Progenitor cell of endocrine pancreas (in vitro differentiated cells): ENCODE measurements at places on chromosomes 7 and 10. TPM values are rescaled to one million over a fixed set of nuclear protein-coding genes. Genes with fewer than 3 reads are reported as not detected.

CLRN3 gene
- total RNA-seq = 2.7 and 3.2 TPM in 2 replicates

NET1 gene
- total RNA-seq = 97.5 and 103 TPM in 2 replicates

GNAT3 gene
- not detected in 2 replicates for total RNA-seq

UCN3 gene
- 1.00 and 1.3 TPM in 2 replicates for total RNA-seq

GRCh38 chr7:41047211-41047610 is 655.7 kb downstream of the INHBA start:
- H3K36me3 ChIP-seq = no peaks in the 10 kb centered on the region
- H3K4me1 ChIP-seq = peaks cover 23% of the 10 kb centered on the region
- DNase-seq = no peak
- H3K4me3 ChIP-seq = no peak overlapping the region

- H3K4me1 ChIP-seq = peaks cover 17% of the 10 kb centered on the region
- no peak overlapping the region for H3K4me3 ChIP-seq
- no peak for DNase-seq
- no peaks in the 10 kb centered on the region for H3K27me3 ChIP-seq
Observed at GRCh38 chr7:830069-830468, 2.2 kb upstream of the SUN1 start.

GRCh38 chr7:42661312-42661711 is 250.6 kb downstream of the C7orf25 start:
- no peak overlapping the region for H3K27ac ChIP-seq
- no peak overlapping the region for H3K4me3 ChIP-seq

DNA sequence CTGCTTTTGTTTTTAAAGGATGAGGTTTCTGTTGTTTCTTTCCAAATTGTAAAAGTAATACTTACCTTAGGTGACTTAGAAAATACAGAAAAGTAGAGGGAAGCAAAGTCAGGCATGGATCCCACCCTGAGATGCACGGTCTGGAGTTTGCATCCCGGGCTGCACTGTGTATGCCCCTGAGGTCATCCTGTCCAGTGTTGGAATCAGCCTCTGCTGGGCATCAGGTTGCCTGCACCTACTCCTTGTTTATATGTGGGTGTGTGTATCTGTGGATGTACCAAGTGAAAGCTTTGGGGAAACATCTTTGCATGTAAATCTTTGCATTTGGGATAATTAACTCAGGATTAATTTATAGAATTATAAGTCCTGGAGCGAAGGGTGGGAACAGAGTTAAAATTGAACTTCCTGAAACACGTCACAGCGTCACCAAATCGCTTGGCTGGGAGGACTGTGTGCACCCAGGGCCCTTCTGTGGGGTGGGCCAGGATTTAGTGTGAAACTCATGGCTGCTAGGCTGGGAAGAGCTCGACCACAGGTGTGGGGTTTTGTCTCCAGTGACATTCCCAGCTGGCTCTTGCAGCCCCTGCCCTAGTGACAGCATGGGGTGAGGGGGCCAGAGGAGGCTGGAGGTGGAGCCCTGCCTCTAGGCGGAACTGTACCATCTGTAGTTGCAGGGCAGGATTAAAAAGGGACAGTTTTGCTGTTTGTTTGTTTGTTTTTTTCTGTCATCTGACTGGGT is 27.9 kb downstream of the GTF2IRD1 start:
- H3K27ac ChIP-seq = no peak overlapping the region
- no peak overlapping the region for H3K4me3 ChIP-seq
- no peaks in the 10 kb centered on the region for H3K27me3 ChIP-seq
- H3K4me1 ChIP-seq = peaks cover 18% of the 10 kb centered on the region
- no peak for DNase-seq

DNA sequence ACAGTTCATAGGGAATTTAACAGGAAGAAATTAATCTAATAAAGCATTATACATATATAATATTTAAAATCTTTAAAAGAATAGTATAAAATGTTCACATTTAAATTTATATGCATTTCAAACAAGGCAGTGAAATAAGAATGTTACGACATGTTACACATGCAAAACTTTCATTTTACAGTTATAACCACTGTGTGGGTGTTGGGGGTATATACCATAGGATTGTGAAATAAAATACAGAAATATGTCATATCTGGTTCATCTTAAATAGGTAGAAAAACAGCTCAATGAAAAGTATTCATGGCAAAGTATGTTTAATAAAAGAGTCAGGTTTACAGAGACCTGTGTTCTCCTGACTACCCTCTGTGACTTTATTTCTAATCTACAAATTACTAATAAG is 45.6 kb downstream of the CHCHD3 start:
- H3K4me3 ChIP-seq = no peak overlapping the region
- no peak overlapping the region for H3K27ac ChIP-seq
- H3K27me3 ChIP-seq = no peaks in the 10 kb centered on the region
- H3K4me1 ChIP-seq = no peaks in the 10 kb centered on the region
- H3K36me3 ChIP-seq = peaks cover 2% of the 10 kb centered on the region

GRCh38 chr10:122263971-122264370 is 7.1 kb upstream of the BTBD16 start:
- peaks cover 10% of the 10 kb centered on the region for H3K36me3 ChIP-seq
- no peak for DNase-seq
- H3K27ac ChIP-seq = no peak overlapping the region

DNA sequence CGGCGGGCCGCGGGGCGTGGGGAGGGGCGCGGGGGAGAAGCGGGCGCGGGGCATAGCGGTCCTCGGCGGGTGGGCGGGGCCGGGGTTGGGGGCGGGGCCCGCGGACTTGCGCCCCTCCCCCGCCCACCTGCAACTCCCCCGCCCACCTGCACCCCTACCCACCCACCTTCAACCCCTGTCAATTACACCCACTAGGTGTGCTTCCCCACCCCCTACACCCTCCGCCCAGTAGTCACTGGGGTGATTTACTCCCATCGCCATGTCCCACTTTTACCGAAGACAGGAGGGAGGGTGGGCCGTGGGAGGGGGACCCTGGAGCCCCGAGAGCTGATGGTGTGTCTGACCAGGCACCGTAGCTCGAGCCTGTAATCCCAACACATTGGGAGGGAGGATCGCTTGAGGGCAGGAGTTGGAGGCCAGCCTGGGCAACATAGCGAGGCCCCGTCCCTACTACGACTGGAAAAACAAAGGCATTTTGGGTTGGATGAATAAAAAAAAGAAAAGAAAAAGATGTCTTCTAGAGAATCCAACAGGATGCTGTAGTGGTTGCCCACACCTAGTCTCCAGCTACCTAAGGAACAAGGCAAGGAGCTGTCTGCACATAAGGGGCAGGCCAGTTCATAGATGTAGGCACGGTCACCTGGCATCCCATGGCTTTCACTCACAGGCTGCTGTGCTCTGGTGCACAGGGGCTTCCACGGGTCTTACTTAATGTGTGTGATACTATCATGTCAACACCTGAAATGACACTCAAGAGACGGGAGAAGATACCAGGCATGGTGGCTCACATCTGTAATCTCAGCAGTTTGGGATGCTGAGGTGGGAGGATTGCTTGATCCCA is 761 bp downstream of the KCTD7 start:
- peaks cover 3% of the 10 kb centered on the region for H3K36me3 ChIP-seq
- H3K27me3 ChIP-seq = peaks cover 6% of the 10 kb centered on the region
- no peak overlapping the region for H3K27ac ChIP-seq
- peak; percentile 12 for DNase-seq
- H3K4me3 ChIP-seq = peak overlapping the region; percentile 75

GRCh38 chr7:30091491-30091912 is 43.3 kb upstream of the MTURN start:
- H3K27me3 ChIP-seq = no peaks in the 10 kb centered on the region
- H3K4me1 ChIP-seq = no peaks in the 10 kb centered on the region
- no peak for DNase-seq
- peaks cover 33% of the 10 kb centered on the region for H3K36me3 ChIP-seq

GRCh38 chr10:79116801-79117723 is 48.3 kb downstream of the ZMIZ1 start:
- H3K27ac ChIP-seq = peak overlapping the region; percentile 96
- H3K4me3 ChIP-seq = no peak overlapping the region
- H3K4me1 ChIP-seq = peaks cover 41% of the 10 kb centered on the region
- H3K36me3 ChIP-seq = peaks cover 4% of the 10 kb centered on the region
- H3K27me3 ChIP-seq = no peaks in the 10 kb centered on the region

- no peak overlapping the region for H3K4me3 ChIP-seq
- no peaks in the 10 kb centered on the region for H3K27me3 ChIP-seq
- DNase-seq = no peak
Observed at GRCh38 chr7:91242097-91242844, 22.0 kb upstream of the FZD1 start.

DNA sequence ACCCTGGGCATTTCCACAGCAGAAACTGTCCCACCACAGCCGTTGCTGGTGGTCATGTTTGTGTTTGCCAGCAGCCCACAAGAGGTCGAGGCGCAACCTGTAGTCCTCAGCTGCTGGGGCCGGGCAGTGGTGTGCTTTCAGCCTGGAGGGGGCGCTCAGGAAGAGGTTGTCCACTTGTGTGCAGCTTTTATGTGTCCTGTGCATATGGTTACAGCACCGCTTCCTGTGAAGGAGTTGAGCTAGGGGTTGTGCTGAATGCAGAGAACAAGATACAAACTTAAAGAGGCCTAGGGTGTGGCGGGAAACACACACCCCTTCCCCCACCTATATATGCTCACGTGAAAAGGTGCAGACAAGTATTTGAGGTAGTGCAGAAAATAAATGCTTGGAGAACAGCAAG is 29.5 kb upstream of the PFKFB3 start:
- H3K27ac ChIP-seq = peak overlapping the region; percentile 29
- H3K27me3 ChIP-seq = no peaks in the 10 kb centered on the region
- H3K4me1 ChIP-seq = peaks cover 5% of the 10 kb centered on the region
